Brain (organoid and tissue), 16 donors: ENCODE measurements at places on chromosomes 2 and 18. TPM values are rescaled to one million over a fixed set of nuclear protein-coding genes. Genes with fewer than 3 reads are reported as not detected.

TSPYL6 gene
- polyA plus RNA-seq = not detected

KCNIP3 gene
- polyA plus RNA-seq = 29.5 TPM

- DNase-seq = no peak
Measured at GRCh38 chr2:172995323-172996244, 80.1 kb upstream of the MAP3K20 start.

GRCh38 chr2:240290432-240291336 lies 144.8 kb upstream of the GPC1 start:
- no peak for DNase-seq

TGOLN2 gene
- 80.0 TPM for polyA plus RNA-seq
